ENCODE measurements at places on chromosomes 16 and 17.
A peak's percentile ranks its signal among the peaks of the same experiment; 100 is the strongest.

DNA sequence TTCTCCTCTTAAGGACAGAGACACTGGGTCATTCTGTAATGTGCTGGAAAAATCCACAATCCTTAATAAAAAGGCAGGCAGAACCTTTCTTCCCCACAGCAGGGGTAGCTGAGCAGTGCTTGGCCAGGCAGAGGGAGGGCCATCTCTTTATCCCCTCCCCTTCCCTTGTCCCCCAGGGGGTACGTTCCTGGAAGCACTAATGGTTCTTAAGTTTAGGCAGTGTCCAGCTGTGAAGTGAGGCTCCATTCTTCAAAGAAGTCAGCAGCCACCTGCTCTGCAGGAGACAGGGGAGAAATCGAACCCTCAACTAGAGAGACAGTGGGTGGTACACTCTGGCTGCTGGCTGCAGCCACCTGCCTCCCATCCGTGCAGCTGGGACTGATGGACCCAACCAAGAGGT is 533.9 kb upstream of the CDH11 start:
- DNase-seq = no peak

DNA sequence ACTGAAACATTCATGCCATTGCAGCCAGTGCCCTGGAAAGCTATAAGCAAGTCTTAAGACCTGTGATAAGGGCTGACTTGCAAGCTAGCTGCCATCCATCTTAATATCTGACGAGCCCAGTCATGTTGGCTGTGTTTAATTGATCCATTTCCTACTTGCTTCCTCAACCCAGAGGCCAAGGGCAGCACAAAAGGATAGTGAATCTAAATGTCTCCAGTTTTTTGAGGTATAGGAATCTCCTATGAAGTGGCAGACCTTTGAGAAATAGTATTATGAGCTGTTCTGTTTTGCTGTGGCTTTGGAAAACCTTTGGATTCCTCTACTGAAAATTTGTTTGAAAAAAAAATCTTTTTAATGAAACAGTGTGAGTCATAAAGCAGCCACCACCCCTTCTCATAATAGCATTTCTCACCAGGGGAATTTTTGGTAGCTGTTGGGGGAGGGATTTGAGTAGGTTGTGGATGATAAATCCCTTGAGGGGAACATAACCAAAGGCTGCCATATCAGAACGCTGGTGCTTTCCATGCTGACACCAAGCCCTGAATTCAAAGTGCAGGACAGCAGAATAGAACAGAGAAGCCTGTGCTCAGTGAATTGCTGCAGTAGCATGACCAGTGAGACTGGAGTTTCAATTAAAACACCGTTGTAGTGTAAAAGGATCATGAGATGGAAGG is 12.9 kb downstream of the ZNRF1 start:
- DNase-seq = peak; percentile 64

DNA sequence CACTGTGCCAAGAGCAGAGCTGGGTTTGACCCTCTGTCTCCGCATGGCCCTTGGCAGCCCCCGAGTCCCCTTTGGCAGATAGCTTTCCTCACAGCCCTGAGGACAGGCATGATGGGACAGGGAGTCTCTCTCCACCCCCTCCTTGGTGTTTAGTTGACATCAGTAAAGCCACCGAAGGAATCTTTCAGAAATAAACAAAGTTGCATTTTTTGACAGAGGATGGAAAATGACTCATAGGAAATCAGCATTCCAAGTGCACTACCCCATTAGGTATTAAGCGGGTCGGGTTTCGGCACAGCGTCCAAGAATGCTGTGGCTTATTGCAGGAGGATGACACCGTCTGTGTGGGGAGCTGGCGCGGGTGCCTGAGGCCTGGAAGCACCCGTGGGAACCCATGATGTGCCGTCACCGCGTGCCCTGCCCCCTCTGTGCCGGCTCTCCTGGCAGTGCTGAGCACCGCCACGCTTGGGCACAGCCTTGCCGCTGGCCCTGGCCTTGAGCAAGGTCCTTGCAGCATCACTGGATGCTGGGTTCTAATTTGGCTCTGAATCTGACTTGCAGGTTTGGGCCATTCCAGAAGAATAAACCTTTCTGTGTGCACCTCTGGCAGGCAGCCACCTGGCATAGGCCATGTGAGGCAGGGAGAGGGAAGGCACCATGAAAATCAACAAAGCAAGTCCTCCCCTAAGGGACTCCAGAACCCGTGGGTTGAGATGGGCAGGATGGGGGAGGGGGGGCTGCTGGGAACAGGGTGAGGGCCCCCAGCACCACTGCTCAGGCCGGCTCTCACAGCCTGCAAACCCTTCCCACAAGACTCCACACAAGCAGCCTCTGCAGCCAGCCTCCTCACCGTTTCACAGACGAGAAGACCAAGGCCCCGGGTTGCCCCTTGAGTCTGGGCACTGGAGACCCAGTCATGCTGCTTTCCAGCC is 50.5 kb upstream of the ZNF469 start:
- DNase-seq = no peak

GRCh38 chr17:13209081-13209480 is 191.3 kb upstream of the ELAC2 start:
- no peak for DNase-seq

DNA sequence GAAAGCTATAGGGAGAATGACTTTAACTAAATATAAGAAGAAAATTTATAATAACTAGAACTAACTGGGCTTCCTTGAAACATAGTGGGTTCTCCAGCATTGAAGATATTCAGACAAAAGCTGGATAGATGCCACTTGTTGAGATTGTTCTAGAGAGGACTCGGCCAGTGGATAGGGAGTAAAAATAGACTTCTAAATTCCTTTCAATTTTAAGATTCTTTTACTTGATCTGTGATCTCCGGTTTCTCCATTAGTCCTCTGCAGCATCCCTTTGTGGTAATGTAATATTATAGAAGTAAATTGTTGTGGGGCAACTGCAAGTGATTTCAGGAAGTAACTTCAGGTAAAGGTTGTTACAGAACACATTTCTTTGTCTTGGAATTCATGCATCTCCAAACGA is 10.3 kb upstream of the RARA start:
- DNase-seq = no peak

- no peak for DNase-seq
These were observed 451.5 kb upstream of the HSBP1 start for GRCh38 chr16:83356266-83356665.

DNA sequence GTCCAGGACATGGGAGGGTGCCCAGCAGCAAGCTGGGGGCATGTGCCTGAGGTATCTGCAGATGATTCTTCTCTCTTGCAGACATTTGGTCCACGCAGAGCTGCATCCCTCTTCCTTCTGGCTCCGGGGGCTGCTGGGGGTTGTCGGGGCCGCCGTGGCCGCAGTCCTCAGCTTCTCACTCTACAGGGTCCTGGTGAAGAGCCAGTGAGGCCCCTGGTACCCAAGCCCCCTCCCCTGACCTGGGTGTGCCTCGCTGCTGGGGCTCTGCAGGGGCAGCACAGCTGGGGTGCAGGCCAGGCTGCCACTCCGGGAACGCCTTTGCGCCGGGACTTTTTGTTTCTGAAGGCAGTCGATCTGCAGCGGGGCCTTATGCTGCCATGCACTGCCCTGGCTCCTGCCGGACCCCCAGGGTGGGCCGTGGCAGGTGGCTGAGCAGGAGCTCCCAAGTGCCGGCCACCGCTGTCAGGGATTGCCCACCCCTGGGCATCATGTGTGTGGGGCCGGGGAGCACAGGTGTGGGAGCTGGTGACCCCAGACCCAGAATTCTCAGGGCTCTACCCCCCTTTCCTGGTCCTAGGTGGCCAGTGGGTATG is 2.0 kb upstream of the RHBDL1 start:
- no peak for DNase-seq

- no peak for DNase-seq
These were observed 132.4 kb downstream of the CA10 start for GRCh38 chr17:52026075-52026474.

GRCh38 chr16:85370543-85370880 is 242.6 kb upstream of the GSE1 start:
- DNase-seq = no peak

DNA sequence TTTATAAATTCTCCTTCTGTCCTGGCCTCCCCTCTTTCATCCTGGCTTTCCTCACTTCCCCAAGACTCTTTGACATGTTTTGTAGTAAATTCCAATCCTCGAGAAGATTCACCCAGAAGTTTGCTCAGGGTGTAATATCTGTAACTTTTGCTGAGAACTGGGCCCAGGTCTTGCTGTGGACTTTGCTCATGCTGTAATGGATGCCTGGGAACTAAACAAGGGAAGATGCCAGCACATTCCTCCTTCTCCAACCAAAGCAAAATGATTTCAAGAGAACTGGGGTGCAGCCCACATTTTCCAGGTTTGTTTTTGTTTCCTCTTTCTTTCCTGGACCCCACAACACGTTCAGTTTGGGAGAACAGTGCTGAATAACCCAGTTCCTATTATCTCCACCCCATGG is 6.6 kb upstream of the SALL1 start:
- DNase-seq = no peak

DNA sequence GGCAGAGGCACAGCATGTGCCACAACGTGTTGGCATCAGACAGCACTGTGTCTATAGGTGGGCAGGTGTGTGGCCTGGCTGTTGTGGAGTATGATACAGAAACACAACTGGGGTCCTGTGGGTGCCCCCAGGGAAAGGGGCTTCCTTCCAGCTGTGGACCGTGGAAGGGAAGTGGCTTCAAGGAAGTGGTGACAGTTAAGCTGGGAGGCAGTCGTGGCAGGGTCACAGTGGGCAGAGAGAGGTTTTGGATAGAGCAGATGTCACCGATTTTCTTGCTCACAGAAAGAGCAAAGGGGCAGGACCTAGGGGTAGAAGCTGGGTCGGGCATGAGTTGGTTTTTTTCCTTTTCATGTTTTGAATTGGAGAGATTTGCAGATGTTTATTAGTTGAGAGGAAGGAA is 11.2 kb upstream of the ORAI3 start:
- no peak for DNase-seq

DNA sequence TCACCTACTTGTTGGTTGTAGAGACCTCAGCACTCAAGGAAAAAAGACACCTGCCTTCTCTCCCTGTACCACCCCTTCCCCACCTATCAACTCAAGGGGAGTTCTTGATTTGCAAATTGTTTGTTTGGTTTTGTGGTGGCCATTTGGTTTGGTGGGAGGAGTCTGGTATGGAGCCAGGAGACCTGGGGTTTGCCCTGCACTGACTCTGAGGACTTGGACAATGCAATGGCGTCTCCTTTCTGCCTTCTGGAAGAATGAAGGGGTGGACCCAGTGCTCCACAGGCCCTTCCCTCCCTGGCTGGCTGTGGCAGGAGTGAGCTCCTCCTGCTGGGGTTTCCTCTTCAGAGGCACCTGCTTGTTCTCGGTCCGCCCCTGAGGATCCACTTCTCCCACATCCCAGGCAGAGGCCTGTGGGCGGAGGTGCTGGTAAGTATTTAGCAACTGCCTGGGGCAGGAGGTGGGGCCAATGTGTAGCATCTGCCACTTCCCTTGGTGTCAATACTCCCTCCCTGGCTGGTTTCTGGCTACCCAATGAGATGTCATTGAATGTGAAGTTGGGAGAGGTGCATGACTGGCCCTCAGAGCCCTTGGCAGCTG is 164.5 kb downstream of the NTN1 start:
- DNase-seq = no peak

DNA sequence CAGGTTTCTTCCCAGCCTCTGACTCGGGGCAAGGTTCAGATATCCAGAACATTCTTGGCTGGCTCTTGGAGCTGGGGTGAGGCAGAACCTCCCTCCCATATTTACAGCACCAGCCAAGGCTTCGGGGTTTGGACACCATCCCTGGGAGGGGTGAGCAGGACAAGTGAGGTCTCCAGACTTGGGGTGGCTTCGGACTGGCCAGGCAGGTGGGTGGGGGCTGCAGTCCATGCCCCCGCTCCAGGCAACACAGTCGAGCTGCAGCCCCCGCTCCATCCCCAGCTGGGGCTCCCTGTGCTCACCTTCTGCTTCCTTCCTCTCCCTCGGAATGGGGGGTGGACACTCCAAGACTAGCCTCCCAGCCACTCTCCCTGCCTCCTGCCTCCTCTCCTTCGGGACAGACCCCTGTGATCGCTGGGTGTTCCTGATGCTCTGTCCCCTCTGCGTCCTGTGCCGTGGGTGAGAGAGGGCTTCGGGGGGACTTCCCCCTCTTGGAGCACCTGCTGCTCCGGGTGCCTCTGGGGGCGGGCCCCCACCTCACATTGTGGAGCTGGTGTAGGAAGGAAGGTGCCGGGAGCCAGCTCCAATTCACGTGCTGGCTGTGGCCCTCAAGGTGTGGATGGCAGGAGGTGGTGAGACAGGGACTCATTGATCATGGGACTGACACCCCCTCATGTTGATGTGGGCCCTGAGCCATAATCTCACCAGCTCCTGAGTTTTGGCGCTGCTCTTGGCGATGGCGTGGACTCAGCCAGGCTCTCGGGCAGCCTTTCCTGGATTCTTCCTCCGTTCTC is 189.2 kb downstream of the SEC14L1 start:
- no peak for DNase-seq

Measured in CD4-positive, alpha-beta T cell treated with Interferon alpha-2 for 1 hour (primary cell).